T-helper 17 cell (primary cell): ENCODE measurements at places on chromosomes 1 and 21.

DNA sequence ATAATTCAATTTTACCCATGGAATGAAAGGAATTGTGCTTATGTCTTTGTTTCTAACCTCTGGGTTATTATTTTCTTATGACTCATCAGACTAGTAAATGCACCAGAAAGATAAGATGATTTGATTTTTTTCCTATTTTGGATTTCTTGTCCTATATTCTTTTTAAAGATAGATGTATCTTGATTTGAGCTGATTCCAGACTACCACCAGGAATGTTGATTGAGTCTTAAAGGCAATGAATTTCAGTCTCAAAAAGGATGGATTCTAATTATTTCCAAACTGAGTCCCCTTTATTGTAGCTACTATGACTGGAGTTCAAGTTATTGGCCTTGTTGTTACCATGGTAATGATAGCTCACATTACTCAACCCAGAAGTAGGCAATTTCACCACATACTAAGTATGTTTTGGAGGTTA is 95.8 kb upstream of the RGS4 start:
- no peak for DNase-seq

- DNase-seq, result no peak
Measured at GRCh38 chr1:236141447-236142252, 689 bp upstream of the GPR137B start.

DNA sequence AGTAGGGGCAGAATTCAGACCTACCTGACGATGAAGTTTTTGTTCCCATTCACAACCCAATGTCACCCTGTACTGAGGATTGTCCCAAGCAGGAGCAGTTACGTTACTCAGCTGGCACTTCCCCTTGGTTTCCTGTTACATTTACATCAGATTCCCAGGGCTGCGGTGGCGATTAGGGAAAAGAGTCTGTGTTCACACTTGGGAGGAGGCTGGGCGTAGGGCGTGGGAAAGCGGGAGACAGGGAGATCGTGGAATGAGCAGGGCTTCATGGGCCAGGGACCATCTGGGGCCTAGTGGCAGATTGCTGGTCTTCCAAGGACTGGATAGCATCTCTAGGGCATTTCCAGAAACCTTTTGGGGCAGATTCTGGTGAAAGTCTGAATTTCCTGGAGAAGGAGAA is 39.0 kb downstream of the TBX19 start:
- no peak for DNase-seq

GRCh38 chr1:205616563-205617293 is 15.1 kb downstream of the ELK4 start:
- DNase-seq, result no peak

DNA sequence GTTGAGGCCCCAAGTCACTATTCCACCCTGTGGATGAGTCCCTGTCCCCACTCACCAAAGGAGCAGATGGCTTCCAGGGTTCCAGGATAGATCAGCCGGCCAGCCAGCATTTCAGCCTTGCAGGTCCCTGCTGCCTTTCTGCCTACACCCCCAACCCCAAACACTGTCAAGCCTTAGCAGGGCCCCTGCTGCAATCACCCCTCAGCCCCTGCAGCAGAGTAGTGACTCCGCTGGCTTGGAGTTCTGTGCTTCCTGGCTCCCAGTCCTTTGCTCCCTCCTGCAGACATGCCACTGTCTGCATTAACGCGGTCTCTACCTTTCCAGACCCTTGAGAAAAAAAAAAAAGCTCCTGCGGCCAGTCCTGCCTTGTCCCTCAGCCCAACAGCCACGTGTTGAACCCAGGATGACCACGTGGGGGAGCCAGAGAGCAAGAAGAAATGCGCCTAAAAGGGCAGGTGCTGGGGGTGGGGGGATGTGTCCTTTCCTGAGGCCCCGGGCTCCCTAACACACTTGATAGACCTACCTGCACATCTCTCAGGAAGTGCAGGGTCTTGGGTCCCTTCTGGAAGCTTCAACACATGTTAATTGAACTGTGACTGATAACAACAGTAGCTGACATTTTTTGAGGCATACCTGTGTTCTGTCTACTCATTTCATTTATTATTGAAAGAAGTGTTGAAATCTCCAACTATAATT is 37.4 kb downstream of the RASSF5 start:
- peak; percentile 70 for DNase-seq

- DNase-seq, result no peak
Measured at GRCh38 chr1:41533016-41533730, 48.7 kb upstream of the EDN2 start.

DNA sequence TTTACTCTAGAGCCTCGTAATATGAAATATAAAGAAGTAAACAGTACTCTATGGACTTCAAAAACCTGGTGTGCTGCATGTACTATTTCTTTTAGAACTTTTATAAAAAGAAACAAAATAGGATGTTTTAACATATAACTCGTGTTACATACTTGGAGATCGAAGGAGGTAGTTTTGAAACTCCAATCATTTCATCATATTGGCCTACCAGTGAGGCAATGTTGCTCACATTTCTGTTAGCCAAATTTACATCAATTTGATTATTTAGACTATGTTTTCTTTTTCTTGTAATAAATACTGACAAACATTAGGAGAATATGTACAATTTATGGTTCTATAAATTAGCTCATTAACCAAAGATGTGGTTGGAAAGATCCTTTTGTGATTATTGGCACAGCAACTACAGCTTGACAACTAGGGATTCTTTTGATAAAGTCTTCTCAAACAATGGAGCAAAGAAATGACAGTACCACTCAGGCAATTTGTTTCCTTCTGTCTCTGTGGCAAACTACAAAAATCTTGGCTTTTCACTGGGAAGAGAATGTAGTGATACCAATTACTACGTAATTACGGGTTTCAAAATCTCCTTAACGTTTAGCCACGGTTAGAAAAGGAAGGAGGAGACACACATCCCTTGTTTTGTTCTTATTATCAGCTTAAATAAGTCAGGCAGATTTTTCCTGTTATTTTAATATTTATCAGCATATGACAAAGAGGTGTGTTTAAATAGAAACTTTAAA is 266.6 kb upstream of the SGIP1 start:
- DNase-seq, result no peak

- DNase-seq, result no peak
Measured at GRCh38 chr1:246580497-246581370, 14.5 kb downstream of the CNST start.

DNA sequence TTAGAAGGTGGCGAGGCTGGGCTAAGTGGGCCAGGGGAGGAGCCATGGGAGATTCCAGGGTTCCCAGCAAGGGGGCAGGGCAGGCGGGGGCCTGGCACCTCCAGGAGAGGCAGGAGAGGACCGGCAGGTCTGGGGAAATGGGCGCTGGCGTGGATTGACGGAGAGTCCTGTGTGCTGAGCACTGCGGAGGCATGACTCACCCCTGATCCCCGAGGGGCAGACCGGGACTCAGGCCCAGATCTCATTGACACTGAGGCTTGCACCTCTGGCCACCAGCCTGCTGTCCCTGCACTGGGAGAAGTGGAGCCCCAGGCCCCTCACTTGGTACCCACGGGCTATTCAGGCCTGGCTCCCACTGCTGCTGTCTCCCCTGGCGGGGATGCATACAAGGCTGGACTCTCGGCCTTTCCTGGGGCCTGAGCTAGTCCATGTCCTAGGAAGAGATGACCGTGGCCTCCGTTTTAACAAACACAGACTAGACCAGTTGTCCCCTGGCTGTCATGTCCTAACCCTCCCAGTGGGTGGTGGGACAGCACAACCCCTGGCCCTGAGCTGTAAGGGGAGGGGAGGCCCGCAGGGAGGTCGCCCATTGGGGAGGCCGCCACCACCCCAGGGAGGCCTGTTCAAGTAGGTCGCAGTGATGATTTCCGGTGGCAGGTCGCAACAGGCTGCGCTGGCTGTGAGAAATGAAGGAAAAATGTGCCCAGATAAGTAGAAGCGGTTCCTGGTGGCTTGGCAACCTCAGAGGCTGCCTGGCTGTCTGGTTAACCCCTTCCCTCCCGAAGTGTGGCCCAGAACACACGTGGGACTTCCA is 39.7 kb downstream of the RIPK4 start:
- DNase-seq, result no peak

DNA sequence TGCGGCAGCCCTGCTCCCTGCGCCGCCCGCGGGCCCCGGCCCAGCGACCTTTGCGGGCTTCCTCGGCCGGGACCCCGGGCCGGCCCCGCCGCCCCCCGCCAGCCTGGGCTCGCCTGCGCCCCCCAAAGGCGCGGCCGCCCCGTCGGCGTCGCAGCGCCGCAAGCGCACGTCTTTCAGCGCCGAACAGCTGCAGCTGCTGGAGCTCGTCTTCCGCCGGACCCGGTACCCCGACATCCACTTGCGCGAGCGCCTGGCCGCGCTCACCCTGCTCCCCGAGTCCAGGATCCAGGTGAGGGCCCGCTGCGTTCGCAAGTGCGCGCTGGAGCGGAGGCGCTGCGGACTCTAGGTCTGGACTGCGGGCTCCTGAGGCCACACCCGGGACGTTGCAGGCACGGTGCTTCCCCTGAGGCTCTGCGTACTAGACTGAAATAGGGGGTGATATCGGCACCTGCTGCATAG is 351 bp downstream of the MIXL1 start:
- no peak for DNase-seq

- DNase-seq, result no peak
Measured at GRCh38 chr21:23496729-23497128, 2110.6 kb downstream of the MRPL39 start.

DNA sequence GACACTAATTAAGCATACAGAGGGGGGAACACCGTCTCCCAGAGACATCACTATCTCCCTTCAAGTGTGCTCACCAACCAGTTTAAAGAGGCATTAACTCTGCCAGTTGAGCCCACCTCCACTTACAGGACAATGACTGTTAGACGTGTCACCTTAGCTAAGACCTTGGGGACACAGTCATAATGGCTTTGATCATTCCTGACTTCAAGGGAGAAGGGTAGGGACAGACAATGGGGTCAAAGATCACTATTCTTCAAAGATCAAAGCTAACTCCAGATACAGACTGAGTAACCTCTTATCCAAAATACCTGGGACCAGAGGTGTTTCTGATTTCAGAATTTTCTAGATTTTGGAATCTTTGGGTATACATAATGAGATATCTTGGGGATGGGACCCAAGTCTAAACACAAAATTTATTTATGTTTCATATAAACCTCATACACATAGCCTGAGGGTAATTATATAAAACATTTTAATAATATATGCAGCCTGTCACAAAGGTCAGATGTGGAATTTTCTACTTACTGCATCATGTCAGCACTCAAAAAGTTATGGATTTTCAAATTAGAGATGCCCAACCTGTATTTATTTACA is 246.1 kb downstream of the SLC45A1 start:
- DNase-seq, result no peak

DNA sequence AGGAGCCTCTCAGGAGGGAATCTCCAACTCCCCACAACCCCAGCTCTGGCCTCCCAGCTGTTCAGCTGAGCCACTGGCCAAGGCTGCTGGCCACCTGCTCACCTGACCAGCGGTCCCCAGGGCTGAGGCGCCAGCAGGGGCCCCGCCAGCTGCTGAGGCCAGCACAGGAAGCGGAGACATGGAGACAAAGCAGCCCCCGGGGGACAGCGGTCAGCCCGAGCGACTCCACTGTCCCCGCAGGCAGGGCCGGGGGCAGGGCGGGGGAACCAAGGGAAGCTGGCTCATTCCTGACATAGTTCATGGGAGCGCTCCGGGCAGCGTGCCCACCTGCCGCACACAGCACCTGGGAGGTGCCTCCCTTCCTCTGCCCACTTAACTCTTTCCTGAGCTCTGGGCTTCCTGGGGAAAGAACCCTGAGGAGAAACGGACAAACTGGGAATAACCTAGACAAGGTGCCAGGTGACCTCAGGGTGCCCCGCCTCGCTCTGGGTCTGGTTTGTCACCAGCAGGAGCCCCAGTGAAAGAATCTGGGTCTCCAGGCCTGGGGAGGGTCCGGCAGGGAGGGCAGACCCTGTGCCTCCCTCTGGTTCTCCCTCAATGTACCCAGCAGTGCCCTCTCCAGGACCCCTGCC is 10.7 kb downstream of the EPHA2 start:
- no peak for DNase-seq

GRCh38 chr1:98929437-98929836 is 75.2 kb downstream of the PLPPR5 start:
- no peak for DNase-seq

GRCh38 chr1:204108312-204109141 is 35.6 kb downstream of the SOX13 start:
- no peak for DNase-seq

DNA sequence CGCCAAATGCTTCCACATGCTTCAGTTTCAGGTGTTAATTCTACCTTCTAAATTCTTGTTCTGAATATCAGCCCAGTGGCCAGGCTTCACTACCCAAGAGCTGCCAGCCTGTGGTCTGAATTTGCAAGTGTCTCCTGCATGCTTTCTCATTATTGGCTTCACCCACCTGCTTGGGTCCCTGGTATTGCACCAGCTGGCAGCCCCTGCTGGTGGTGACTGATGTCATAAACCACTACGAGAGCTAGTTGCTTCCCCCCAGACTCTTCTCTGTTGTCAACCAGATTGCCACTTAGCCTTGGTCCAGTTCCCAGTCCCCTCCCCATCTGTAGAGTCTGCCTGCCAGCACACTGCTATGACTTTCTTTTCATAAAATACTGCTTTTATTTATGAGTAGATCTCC is 197.7 kb upstream of the DUSP10 start:
- no peak for DNase-seq

GRCh38 chr21:28126521-28127174 is 866.0 kb downstream of the LTN1 start:
- no peak for DNase-seq

DNA sequence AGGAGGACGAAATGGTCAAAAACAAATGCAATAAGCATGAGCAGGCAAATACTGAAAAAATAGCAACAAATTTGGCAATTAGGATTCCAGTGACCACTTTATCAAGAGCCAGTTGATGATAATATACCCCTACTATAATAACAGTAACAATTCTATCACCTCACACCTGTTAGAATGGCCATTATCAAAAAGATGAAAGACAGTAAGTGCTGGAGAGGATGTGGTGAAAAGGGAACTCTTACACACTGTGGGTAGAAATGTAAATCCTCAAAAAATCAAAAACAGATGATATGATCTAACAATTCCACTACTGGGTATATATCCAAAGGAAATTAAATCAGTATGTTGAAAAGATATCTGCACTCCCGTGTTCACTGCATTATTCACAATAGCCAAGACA is 114.3 kb upstream of the GFI1 start:
- DNase-seq, result no peak

GRCh38 chr1:33152685-33153432 is 29.0 kb downstream of the TRIM62 start:
- DNase-seq, result no peak

GRCh38 chr1:28417441-28417922 is 47.9 kb downstream of the PHACTR4 start:
- DNase-seq, result no peak
